ENCODE measurements at places on chromosomes 3 and 15.

GRCh38 chr15:47650564-47650963 is 66.7 kb upstream of the SEMA6D start:
- no peak for DNase-seq

DNA sequence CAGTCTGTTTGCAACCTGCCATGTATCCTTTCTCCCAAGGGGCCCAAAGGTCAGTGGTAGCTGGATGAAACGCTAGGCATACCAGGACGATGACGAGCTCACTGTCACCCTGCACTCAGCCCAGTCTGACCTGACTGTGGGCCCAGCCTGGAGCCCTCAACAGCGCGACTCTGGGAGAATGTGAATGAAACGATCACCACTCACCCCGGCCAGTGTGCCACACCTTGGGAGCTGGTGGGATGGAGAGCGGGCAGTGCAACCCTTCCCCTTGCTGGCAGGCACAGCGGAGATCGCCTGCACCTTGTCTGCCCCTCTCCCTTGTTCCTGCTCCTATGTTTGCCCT is 27.2 kb downstream of the SRPRB start:
- DNase-seq = no peak

GRCh38 chr3:194756791-194757325 is 71.2 kb downstream of the FAM43A start:
- no peak for DNase-seq

DNA sequence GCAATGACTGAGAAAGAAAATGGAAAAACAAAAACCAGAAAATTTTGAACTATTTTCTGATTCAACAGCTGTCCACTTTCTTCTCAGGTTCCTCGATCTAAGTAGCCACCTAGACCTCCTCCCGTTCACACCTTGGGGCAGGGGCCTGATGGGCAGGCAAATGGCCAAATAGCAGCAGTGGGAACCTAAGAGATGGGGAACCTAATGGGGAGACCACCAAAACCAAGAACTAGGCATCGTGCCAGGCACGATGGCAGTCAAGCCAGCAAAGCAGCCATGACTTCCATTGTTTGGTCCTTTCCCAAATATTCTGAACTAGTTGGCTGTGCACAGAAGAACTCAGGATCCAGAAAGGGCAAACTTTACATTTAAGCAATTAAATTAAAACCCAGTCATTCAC is 57.1 kb downstream of the CAPN7 start:
- no peak for DNase-seq

DNA sequence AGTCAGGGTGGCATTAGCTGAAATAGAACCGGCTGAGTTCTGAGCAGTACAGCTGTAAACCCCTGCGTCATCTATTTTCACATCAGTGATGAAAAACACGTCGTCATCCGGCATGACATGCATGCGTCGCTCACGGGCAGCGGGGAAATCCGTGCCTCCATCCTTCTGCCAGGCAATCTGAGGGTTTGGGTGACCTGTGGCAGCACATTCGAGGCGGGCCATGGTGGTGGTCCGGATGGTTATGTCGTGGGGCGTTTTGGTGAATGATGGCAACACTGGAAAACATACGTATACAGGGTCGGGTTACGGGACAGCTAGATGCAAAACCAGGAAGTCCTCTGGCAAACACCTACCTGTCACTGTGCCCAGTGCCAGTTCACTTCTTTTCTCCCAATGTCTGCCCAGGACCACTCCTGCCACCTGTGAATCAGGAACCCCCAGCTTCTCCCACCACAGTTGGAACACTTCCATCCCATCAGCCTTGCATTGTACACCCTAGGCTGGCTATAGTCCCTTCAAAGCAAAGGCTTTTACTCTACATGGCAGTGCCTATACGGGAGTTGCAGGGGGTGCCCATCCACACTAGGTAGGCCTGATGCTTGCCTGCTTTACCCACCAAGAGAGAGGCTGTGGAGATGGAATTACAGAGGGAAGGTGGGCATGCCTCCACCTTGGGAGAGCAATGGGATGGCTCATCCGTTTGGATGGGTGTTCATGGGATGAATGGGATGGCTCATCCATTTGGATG is 116.7 kb downstream of the LRIG1 start:
- DNase-seq = no peak

DNA sequence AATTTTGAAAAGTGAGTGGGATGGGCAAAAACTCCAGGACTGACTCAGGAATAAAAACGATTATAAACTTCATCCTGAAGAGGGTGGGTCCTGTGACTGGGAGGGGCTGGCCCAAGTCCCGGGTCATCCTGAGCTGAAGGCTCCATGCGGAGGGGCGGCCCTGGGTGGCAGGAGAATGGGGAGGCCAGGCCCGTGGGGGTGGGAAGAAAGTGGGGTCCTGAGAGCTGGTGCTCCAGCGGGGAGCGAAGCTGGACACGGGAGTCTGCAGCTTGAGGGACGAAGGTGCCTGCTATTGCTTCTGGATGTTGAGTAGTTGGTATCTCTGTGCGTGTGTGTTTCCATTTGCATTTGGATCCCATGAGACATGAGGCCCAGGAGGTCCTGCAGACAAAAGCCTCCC is 4.7 kb upstream of the OCA2 start:
- DNase-seq = no peak

DNA sequence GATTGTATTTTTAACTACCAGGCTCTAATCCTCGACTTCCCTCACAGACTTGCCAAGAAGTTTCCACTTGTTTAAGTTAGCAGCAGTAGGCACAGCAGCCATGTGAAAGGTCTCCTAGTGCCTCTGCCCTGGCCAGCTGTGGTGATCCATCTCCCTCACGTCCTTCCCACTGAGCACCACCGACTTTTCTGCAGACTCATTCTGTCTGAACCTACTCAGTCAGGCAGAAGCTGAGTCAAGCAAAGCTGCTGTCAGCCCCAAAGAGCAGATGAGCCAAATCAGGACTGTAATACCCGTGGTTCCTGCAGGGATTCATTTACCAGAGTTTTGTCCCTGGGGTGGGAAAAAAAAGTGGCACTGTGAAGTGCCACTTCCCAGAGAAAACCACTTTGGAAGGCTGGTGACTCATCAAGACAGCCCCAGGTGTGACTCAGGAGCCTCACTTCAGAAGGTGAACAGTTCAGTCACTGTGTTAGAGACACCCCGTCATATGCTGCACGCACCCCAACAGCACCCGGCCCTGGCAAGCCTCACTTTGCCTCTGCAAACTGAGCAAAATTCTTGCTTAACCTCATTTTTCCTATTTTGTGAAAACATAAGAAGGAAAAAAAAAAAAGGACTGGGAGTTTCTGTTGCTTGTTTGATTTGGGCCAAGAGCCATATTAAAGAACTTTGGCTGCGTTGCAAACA is 76.0 kb downstream of the WWTR1 start:
- no peak for DNase-seq

- DNase-seq = no peak
Measured at GRCh38 chr3:152508705-152509104, 240.0 kb downstream of the MBNL1 start.

- no peak for DNase-seq
Measured at GRCh38 chr3:21621181-21621651, 129.8 kb downstream of the ZNF385D start.

DNA sequence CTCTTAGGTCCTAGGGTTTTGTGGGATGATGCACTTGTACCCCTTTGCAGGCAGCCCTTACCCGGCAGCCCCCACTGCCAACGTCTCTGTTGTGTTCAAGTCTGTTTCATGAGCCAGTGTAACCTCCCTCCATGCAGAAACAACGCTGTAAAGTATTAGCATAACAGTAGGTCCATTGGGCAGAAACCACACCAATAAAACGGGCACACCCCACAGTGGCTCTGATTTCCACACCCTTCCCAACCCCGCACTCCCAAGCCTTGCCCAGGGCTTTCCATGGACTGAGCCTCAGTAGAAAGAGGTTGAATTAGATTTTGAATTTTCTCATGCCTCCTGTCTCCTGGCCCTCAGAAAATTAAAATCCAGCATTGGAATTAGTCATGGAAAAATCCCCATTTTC is 124.5 kb downstream of the CACNA1D start:
- DNase-seq = no peak

GRCh38 chr3:76497636-76498035 is 542.3 kb upstream of the ROBO2 start:
- no peak for DNase-seq

Data from stimulated activated CD8-positive, alpha-beta memory T cell treated with anti-CD3 and anti-CD28 coated beads, Interleukin-7, amount 100 ng/mL, for 4 hours (primary cell).